Kasumi-1 (cell line): ENCODE measurements at places on chromosomes 7 and 10.

- DNase-seq, result no peak
Observed at GRCh38 chr7:21357151-21358097, 70.5 kb upstream of the SP4 start.

- DNase-seq, result no peak
Observed at GRCh38 chr10:108862676-108863350, 1060.5 kb downstream of the XPNPEP1 start.

- no peak for DNase-seq
Observed at GRCh38 chr7:16504019-16504418, 22.6 kb upstream of the LRRC72 start.

DNA sequence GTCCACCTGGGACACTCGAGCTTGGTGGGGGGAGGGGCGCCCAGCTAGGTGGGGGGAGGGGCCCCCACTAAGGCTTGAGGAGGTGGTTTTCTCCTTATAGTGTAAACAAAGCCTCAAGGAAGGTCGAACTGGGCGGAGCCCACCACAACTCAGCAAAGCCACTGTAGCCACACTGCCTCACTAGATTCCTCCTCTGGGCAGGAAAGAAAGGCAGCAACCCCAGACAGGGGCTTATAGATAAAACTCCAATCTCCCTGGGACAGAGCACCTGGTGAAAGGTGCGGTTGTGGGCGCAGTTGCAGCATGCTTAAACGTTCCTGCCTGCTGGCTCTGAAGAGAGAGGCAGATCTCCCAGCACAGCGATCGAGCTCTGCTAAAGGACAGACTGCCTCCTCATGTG is 133.1 kb downstream of the SNX13 start:
- no peak for DNase-seq

- DNase-seq, result no peak
Observed at GRCh38 chr7:85638394-85638793, 451.5 kb upstream of the SEMA3D start.

GRCh38 chr7:116730097-116731022 is 58.4 kb downstream of the MET start:
- no peak for DNase-seq

GRCh38 chr7:112076324-112076723 is 129.9 kb downstream of the DOCK4 start:
- DNase-seq, result no peak

GRCh38 chr10:124181656-124182055 is 88.3 kb upstream of the CHST15 start:
- DNase-seq, result no peak

- DNase-seq, result peak; percentile 48
Observed at GRCh38 chr10:101031796-101032636, 982 bp downstream of the SFXN3 start.

GRCh38 chr10:95253007-95253406 is 37.8 kb downstream of the PDLIM1 start:
- no peak for DNase-seq

GRCh38 chr7:35424869-35425495 is 171.1 kb upstream of the TBX20 start:
- DNase-seq, result peak; percentile 77

GRCh38 chr10:95266674-95267095 is 24.1 kb downstream of the PDLIM1 start:
- peak; percentile 62 for DNase-seq

GRCh38 chr7:112162142-112162766 is 43.9 kb downstream of the DOCK4 start:
- peak; percentile 30 for DNase-seq

DNA sequence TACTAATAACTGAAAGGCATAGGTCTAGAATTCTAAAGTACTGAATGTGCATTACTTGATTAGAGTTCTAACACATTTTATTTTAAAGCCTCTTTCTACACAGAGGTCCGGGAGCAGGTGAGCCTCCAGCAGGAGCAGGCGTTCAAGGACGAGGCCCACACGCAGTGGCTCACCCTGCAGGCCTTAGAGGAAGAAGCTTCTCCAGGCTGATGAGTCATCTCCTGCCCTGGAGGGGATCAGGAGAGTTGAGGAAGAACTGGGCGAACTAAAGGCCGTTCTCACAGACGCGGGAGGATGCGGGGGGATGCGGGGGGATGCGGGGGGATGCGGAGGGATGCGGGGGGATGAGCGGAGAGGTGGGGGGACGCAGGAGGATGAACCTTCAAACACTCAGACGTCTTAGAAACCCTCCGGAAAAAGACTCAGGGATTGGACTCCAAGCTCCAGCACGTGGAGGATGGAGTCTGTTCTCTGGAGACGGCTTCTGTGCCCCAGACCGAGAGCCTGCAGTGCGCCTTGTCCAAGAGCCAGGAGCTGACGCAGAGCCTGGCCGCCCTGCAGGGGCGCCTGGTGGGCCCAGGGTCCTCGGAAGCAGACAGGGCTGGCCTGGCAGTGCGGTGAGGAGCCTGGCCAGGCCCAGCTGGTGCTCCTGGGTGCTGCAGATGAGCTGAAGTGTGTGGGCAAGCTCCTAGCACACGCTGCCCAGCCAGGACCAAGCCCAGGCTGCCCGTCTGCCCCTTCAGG is 433.7 kb upstream of the TPK1 start:
- no peak for DNase-seq

DNA sequence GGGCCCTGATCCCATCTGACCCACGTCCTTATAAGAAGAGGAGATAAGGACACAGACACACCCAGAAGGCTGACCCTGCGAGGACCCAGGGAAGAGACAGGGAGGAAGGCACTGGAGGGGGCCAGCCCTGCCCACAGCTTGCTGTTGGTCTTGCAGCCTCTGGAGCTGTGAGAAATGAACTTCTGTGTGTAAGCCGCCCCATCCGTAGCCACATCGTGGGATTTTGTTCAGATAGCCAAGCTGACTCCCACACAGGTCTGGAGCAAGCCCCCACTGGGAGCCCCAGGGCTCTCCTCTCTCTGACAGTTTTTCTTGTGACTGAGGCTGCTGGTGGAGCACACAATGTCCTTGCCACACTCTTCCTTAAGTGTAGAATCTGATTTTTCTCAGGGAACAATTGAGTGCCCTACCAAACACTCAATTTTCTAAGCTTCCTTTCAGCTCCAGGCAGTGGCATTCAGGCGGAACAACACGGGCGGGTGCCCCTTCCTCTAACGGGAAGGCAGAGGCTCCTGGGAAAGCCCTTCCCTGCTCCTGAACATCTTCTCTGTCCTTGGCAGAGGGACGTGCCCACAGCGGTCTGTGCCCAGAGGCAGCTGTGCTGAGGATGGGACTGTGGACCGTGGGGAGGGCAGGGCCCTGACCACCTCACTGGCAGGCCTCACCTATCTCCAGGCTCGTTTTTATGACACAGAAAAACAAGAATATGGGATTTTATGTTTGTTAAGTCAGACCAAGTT is 160.6 kb upstream of the SHH start:
- no peak for DNase-seq

DNA sequence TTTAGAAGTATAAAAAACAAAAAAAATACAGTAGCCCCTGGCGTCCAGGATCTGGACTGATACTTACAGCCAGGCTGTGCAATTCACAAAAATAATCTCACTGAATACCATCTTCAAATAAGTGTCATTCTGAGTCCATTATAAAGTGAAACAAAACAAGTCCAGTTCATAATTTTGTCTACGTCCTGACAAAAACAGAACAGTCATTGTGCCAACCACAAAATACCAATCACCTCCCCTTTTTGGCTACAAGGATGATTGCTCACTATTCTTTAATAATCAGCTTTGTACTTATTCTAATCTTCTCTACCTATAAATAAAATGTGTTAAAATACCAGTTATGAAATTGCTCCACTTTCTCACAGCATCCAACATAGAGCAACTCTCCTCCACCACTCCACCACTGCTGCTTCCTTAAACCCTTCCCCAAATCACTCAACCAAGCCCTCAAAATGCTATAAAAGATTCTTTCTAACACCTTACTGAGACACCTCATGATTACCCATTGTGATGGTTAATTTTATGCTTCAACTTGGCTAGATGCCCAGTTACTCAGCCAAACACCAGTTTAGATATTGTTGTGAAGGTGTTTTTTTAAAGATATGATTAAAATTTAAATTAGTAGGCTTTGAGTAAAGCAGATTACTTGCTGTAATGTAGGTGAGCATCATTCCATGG is 479.8 kb upstream of the SEMA3A start:
- no peak for DNase-seq

GRCh38 chr7:69772718-69773436 is 174.6 kb downstream of the AUTS2 start:
- no peak for DNase-seq

GRCh38 chr7:2843711-2844152 is 376 bp downstream of the GNA12 start:
- DNase-seq, result no peak

DNA sequence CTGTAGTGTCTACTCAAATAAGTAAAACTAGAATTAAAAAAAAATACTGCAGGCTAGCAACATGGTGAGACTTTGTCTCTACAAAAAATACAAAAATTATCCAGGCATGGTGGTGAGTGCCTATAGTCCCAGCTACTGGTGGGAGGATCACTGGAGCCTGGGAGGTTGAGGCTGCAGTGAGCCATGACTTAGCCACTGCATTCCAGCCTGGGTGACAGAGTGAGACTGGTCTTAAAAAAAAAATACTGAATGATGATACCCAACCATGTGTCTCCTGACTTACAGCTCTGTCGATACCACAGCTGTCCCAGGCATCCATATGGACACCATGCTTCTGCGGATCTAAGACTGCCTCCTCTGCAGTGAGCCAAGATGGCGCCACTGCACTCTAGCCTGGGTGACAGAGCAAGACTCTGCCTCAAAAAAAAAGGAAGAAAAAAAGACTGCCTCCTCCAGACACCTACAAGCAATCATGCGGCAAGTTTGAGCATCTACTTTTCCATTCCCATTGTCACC is 7.9 kb upstream of the FRAT1 start:
- DNase-seq, result no peak

DNA sequence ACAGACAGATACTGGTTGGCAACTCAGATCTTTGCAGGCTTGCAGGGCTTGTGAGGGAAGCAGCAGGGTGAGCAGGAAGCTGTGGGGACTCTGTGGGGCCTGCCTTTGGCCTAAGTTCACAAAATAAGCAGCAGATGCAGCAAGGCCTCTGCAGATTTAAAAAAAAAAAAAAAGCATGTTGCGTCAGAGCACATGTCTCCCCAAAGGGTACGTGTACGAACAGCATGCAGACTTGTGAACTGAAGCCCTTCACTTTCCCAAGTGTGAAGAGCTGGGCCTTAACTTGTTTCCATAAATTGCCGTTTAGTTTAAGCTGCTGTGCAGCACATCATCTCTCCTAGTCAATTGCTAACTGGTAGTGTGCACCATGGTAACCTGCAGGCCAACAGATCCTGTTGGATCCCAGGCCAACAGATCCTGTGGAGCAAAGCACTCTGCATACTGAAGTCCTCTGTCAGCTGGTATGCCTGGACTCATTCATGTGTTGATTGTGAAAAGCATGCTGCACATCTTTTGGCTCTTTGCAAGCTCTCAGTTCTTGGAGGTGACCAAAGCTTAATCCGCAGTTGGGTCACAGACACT is 10.8 kb upstream of the XPNPEP1 start:
- DNase-seq, result peak; percentile 97

DNA sequence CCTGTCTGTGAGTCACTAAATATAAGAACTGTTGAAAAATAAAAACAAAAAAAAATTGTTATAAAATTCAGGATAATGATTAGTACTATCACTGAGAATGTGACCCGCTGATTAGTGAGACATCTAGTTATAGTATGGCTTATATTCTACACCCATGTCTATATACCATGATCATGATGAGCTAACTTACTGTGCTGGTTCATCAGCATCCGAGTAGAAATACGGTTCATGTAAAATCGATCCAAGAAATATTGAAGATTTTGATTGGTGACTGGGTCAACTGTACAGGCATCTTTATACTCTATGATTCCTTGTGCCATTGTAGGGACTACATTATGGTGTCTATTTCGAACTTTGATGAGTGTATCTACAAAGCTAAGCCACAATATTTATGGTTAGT is 3.7 kb downstream of the PDK4 start:
- no peak for DNase-seq

- no peak for DNase-seq
Observed at GRCh38 chr7:128168667-128169210, 72.3 kb upstream of the LEP start.

GRCh38 chr7:45692031-45692430 is 117.9 kb downstream of the ADCY1 start:
- DNase-seq, result no peak

DNA sequence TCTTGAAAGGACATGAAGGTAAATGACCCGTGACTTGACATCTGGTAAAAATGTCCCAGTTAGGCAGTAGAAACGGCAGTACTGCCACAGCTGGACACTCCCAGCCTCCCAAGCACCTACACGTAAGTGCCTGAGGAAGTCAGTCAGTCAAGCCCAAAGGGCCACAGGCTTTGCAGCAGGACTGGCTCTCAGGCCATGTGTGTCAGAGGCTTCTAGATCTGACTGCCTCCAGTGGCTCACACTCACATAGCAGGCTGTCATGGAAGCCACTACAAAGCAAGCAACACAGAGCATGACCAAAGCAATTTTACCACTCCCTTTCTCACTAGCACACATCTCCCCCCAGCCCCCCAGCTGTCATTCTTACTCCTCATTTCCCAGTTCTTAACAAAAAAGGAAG is 17.8 kb upstream of the CCNJ start:
- DNase-seq, result peak; percentile 58

DNA sequence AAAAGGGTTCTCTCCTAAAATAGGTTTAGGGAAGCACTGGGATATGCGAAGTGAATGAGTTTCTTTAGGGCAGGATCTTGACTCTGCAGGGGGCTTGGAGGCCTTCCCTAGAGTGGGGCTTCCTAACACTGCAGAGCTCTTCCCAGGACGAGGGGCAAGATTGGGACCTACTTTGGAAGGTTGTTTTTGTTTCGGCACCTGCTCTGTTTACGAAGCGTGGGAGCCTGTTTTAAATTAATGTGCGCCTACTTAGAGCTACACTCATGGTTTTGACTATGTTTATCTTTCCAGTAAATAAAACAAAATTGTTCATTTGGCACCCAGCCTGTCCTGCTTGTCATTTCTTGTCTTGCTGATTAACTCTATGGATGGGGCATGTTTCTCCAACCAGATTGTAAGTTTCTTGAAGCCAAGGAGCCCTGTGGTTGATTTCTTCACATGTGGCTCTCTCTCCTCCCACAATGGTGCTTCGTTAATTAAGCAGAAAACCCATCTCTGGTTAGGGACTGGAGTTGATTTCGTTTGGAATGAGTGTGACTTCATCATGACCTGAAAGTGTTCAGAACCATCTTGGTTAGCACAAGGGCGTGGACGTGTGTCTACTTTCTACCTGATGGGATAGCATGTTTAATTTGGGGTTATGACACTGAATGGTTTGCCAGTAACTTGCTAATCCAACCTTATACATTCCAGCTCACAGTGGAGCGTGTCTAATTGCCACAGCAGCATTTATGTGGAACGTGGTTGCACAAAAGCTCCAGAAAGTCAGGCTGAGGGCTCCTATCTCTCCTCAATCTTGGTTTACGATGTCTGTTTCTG is 98.1 kb downstream of the TCF7L2 start:
- DNase-seq, result no peak

DNA sequence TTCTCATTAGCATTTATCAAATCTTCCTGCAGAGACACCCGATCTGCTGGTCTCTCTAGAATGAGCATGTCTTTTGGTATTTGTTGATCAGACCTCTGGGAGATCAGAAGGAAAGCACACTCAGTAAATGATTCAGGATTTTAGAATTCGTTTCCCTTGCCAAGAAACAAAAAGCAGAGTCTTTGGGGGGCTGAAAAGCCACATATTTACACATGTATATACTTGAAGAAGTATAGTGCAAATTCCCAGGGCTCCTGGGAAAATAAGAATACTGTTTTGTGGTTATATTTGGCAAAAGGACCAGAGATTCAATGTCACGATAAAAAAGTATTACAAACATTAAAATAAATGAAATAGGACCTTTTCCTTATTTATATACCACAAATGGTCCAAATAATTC is 100.2 kb downstream of the AGMO start:
- no peak for DNase-seq

GRCh38 chr10:7400068-7400715 is 10.6 kb downstream of the SFMBT2 start:
- no peak for DNase-seq
